ENCODE measurements at places on chromosomes 6 and 20.

- peak; percentile 74 for DNase-seq
These were observed 33.3 kb downstream of the EPB41L2 start for GRCh38 chr6:131029626-131030297.

GRCh38 chr6:95240514-95240913 is 336.8 kb upstream of the MANEA start:
- peak; percentile 88 for DNase-seq

DNA sequence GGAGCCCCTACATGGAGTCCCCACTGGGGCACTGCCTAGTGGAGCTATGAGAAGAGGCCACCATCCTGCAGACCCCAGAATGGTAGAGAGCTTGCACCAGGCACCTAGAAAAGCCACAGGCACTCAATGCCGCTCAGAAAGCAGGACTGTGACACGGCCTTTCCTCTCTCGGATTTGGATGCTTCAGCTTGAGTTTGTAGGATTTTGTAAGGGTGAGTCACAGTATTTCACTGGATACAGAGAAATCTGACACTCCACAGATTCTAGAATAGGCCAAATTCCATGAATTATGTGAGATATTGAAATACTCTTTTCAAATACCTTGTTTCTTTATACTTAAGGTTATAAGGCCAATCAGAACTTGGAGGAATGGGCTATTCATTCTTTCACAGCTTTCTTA is 424.5 kb downstream of the HTR1B start:
- DNase-seq = peak; percentile 80

GRCh38 chr6:13629459-13630116 is 14.5 kb downstream of the NOL7 start:
- no peak for DNase-seq

DNA sequence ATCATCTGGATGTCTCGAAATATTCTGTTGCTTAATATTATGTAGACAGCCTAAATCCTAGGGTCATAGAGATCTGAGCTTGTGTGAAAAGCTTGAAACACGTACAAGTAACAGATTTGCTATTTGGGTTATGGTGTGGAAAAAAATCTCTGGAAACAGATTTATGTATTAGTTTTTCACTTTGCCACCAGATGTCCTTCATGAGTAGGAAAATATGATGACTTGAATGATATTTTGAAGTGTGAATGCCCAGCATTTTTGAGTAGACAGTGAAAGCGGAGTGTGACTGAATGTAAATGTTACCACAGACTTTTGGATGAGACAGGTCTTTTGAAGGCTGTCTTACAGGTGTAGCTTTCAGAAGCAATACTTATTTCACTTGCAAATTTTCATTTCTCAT is 4.2 kb upstream of the BMP6 start:
- DNase-seq = peak; percentile 55

DNA sequence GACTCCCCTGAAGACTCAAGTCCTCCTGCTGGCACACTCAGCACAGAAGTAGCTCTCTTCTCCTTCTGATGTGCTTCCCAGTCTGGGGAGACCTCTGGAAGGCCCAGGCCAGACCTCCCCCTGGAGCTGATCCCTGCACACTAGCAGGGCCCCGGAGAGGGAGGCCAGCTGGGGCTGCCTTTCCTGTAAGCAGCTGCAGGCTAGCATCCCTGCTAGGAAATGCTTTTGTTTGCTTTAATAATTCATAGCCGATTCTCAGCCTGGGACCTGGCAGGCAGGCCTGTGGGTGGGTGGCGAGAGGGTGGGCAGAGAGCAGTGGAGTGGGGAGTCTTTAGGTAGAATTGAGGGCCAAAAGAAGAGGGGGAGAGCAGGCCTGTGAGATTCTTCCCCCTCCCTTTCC is 5.2 kb downstream of the EBF4 start:
- DNase-seq = no peak

Measured in fibroblast of skin of right biceps (primary cell).